ENCODE measurements at places on chromosomes 4 and X.

DNA sequence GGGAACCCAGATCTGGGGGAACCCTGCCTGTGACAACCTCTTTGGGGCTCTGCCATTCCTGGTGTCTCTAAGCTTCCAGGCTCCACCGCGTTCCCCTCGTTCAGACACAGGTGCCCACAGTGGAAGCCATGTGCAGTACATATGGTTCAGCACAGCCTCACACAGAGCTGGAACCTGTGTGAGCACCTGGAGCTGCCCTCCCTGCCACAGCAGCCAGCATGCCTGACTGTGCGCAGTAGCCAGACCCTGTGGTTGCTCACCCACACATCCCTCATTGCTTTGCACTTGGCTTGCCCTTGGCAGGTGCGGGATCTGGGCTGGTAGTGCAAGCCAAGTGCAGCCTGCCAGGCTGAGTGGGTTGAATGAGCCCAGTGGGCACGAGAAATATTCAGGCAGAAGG, 814.2 kb downstream of the PDHA2 start:
- DNase-seq, result no peak

- no peak for DNase-seq
Observed at GRCh38 chr4:8221476-8221875, 22.4 kb downstream of the SH3TC1 start.

DNA sequence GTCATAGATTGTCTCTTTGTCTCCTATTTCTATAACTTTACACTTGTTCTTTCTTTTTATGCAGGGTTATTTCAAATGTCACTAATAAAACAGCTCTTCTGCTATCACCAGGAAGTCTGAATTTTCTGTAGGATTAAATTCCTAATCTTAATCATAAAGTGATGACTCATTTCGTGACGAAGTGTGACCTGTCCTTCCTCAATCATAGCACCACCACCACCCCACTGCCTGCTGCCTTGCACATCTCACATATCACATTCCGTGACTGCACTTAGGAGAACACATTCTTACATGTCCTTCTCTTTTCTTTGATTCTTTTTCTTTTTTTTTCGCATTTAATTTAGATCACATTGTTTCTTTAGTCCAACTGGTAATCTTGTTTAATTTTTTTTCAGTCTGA, 57.7 kb upstream of the UGT2B7 start:
- no peak for DNase-seq

GRCh38 chrX:76428243-76429130, 977 bp downstream of the MAGEE1 start:
- DNase-seq, result no peak

DNA sequence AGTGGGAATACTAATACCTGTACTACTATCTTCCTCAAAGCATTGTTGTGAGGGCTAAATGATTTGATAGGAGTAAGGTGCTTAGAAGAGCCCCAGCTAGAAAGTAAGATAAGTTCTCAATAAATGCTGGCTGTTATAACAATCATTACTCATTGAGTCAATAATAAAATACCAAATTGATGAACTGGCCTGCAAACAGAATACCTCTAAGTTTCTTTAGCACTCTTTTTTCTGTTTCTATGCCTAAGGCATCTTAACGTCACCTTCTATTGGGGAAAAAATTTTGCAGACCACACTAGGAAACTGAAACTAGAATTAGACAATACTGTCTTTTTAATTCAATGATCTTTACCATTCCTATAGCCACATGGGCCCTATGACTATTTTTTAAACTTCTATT, 1.2 kb downstream of the CLTRN start:
- no peak for DNase-seq

- no peak for DNase-seq
Observed at GRCh38 chrX:323721-324628, 5.4 kb upstream of the GTPBP6 start.

GRCh38 chr4:38857354-38858096, 908 bp upstream of the TLR6 start:
- no peak for DNase-seq

DNA sequence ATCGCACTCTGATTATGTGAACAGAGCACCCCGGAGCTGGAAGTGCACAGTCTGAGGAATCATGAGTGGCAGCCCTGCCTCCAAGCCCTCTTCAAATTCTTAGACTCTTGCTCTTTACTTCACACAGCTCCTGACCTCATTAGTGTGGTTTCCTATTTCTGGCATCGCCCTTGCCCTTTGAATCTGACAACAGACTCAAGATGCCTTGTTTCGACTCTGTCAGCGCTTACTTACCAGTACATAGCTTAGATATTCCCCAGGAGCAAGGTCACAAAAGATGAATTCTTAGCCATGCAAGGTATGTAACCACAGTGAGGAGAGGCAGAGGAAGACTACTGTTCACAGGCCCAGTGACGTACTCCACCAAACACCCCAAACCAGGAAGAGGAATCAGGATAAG, 167.2 kb downstream of the KDR start:
- no peak for DNase-seq
